Pancreas (tissue), 10 donors: ENCODE measurements at places on chromosomes 2 and 18.

GRCh38 chr18:47772374-47773248, 157.8 kb downstream of the SMAD2 start:
- peak; percentile 45 for DNase-seq

DNA sequence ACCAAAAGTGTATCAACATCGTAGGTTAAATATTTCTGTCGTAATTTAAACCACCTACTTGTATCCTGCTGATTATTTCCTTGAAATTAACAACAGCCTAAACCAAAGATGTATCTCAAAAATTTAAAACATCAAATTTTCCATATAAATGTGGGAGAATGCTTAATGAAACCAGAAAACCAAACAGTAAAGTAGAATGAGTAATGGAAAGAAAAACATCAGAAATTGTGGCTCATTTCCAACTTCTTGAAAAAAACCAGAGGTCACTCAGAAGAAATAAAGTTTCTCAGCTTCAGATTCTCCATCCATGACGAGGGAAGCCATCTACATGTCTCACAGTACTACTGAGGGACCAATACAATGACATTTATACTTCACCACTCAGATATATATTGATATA, 296.5 kb downstream of the NOL4 start:
- DNase-seq: no peak

- no peak for DNase-seq
These were observed 97.0 kb downstream of the TTC32 start for GRCh38 chr2:19804639-19805260.

GRCh38 chr2:12980817-12981216, 264.1 kb downstream of the TRIB2 start:
- no peak for DNase-seq

- no peak for DNase-seq
These were observed 543.5 kb upstream of the HNMT start for GRCh38 chr2:137420744-137421143.

DNA sequence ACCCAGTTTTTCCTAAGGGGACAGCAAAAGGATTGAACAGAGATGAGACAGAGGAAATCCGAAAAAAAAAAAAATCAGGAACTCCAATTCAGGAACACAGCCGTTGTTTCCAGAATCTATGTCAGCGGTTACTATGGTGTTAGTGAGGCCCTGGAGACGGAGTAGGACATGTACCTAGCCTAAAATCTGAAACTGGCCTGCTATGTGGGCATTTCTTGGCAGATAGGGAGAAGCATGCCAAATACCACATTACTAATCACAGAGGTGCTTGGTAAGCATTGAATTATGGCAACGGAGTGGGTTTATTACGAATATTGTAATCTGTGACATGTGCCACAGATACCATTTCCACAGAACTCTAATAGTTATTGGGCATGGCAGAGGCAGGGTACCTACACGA, 530.6 kb downstream of the CCDC85A start:
- no peak for DNase-seq

DNA sequence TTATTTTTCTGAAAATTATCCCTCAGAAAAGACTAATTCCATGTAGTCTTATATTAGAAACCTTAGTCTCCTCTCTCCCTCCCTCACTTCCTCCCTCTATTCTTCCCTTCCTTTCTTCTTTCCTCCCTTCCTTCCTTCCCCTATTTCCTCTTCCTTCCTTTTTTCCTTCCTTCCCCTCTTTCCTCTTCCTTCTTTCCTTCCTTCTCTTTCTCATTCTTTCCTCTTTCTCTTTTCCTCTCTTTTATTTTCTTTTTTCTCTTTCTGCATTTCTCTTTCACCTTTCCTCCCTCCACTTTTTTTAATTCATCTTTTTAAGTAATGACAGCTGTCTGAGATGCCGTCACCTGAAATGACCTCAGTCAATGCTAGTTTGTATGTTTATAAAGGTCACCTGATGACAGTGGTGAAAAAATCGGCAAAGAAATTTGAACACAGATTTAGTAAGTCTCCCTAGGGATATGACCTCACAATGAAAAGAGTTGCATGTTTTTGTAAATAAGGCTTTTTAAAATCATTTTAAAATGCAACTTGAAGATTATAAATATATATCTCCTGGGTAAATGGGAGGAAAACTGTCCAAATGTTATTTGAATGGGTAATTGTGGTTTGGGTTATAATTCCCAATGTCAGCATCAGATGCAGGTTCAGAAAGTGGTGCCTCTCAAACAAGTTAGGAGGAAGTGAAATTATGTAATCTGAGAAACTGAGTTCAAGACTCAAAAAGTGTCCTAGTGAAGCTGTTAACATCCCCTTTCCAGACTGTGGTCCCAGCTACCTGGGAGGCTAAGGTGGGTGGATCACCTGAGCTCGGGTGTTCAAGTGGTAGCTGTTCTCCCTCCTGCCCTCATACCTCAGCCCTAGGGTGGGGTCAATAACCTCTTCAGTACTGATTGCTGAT, 90.3 kb upstream of the ST3GAL5 start:
- DNase-seq: no peak
